ENCODE measurements at places on chromosomes 3 and 15.

- no peak for DNase-seq
These were observed 12.0 kb downstream of the SSUH2 start for GRCh38 chr3:8632402-8633237.

- DNase-seq = no peak
These were observed 22.3 kb upstream of the GNB4 start for GRCh38 chr3:179473565-179473964.

DNA sequence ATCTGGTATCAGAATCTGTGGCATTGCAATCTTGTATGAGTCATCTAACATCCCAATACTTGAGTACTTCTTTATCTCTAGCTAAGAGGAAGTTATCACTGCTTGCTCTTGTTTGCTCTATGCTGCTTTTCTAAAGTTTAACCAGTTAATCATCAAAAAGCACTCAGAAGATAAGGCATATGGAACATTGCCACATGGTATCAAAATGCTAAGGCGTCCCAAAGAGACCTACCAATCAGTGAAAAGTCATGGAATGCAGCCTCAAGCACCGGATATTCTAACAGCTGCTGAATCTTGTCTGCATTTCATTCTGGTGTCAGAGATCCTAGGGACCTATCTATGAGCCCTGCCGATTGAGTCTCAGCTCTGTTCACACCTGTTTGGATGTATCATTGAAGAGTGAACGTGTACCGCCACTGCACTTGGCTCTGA lies 192.8 kb downstream of the ARPP21 start:
- DNase-seq = no peak

DNA sequence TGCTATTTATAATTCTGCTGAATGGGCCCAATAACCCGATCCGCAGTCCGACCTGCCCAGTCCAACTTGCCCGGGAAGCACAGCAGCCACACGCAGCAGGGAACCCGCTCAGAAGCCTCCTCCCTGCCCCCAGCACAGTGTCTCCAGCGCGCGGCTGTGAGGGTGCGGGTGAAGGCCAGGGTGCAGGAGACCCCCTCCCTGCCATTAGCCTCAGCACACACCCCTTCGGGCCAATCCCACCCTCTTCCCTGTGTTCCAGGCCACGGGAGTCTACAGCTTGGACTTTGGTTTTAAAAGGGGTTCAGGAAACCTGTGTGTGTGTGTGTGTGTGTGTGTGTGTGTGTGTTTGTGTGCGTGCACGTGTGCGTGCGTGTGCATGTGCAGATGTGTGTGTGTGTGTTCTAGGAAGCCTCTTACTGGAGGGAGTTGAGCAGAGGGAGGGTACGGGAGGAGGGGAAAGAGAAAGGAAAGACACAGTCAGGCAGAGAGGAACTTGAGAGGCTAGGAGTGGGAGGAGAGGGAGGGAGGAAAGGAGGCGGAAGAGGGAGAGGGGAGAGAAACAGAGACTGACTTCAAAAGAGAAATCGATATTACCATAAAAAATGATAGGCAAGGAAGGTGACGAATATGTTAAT lies 34.2 kb downstream of the ATP2B2 start:
- no peak for DNase-seq

DNA sequence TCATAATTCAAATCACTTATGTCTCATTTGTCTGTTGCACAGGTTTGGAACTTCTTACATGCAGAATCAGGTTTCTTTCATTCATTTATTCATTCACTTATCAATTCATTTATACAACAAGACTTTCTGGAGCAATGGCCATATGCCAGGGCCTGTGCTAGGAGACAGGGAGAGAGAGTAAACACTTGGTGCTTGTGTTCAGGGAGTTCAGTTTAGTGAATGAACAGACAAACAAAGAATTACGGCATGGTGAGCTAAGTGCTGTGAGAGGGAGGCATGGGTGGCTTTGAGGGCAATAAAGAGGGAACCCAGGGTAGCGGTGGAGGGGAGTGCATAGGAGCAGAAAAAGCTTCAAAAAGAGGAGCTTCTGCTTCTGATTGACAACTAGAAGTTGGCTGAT lies 8.5 kb upstream of the IREB2 start:
- DNase-seq = peak; percentile 44

- no peak for DNase-seq
These were observed 38.5 kb upstream of the FOXP1 start for GRCh38 chr3:71621825-71622537.

DNA sequence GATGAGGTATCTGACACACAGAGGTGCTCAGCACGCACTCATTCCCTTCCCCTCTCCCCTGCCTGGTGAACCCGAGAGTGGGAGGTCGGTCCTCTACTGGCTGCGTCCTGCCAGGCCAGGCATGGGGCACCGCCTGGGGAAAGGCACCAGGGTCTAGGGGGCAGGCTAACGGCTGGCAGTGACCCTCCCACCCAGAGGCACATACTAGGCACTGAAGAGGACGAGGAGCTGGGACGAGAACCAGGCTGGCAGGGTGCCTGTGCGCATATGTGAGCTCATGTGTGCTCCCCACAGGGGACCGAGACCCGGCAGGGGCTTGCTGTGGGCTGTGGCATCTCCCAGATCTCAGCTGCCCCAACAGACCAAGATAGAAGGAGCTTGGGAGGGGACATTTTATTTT lies 86.7 kb downstream of the IQSEC1 start:
- no peak for DNase-seq

DNA sequence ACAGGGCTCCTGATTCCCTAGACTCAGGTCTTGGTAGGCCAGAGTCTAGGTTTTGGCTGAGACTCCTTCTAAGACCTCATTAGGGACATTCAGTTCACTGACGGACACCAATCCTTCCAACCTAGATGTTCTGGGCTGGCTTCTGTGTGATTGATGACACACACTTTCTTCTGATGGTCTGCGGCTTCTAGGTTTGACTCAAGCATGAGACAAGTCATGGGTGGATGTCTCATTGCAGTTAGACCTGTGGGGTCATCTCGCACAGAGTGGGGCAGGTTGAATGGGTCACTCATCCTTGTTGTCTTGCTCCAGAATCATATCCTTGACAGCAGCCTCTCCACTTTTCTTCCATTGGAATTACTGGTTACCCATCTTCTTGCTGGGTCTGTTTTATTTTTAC lies 35.8 kb downstream of the ARNT2 start:
- DNase-seq = no peak

DNA sequence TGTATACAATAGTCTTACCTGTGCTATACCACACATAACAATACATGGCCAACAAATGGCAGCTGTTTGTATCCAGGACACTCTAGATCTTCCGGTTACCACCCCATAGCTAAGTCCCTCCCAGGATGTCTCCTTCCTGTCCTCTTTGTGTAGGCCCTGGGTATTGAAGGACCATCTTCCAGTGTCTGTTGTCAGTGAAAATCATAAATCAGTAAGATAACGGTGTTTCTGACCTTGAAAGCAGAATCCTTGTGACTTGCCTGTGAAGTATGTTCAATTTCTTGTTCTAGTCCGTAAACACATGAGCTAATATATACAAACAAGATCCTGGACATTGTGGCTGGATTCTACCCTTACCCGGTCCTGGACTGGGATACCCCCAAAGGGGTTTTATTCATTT lies 462.8 kb downstream of the NTRK3 start:
- DNase-seq = no peak

DNA sequence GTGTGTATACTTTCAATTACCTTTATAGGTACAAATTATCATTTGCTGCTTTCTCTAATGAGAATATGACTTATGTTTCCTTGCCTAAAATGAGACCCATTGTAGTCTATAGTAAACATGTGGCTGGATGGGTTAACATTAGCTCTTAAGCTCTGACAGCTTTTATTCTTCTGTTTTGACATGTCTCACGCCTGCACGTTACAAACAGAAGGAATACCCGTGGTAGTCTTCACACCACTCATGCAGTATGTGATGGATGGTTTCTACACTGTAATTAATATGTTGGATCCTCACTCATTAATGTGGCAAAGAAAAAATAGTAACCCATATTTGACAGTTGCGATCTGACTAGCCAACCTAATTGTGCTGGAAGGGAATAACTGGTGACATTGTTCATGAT lies 133.4 kb upstream of the MITF start:
- no peak for DNase-seq

GRCh38 chr15:76204109-76204845 lies 107.0 kb downstream of the ETFA start:
- DNase-seq = no peak

GRCh38 chr3:32113981-32114545 lies 7.6 kb downstream of the GPD1L start:
- no peak for DNase-seq

- DNase-seq = no peak
These were observed 36.5 kb upstream of the UACA start for GRCh38 chr15:70799667-70800450.

DNA sequence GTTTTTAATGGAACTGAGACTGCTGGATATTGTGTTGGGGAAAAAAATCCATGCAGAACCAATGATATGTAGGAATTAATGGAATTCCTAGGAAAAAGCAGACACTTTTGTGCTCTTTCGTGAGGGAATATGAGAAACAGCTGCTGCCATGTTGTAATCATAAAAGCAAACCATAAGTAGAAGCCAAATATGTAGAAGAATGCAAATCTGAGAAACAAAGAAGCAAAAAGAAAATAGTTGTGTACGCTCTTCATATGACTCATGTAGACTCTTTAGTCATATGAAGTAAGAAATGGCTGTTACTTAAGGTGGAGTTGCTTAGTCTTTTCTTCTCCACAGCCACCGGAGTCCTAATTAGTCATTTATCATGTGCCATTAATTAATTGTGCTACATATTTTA lies 298.6 kb upstream of the ZNF717 start:
- no peak for DNase-seq

DNA sequence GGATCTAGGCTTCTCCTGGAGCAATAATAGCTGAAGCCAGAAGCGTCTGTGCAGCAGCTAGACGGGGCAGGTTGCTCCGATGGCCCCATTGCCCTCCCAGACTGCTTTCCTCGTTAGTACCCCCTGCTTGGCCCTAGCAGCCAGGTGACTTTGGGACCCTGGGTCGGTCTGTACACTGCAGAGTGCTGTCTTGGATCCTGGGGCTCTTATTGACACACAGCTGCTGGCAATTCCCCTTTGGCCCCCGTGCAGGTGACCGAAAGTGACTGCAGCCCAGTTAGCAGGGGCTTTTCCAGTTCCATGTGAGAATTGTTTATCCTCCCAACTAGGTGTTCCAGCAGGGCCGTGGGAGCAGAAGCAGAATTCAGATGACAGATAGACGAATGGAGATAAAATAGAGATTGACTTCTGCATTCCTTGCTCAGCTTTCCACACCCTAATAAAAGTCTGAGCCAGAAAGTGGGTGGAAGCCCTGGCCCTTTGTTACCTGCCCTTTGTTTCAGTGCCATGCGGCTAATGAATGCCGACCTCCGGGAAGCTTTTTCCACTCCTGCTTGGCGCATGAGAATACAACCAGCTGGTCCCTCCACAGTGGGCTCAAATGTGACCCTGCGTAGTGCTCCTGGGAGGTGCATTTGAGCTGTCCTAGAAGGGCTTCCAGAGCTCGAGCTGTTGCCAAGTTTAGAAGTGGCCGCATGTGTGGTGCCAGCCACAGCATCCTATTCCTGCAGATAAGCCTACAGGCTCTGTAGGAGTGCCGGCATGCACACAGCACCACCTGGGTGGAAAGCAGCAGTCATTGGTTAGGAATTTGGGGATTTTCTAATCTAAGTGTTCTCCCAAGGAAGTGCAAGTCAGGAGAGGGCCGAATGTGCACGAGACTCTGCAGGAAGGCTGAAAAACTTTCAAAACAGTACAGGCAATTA lies 94.4 kb downstream of the SLCO3A1 start:
- DNase-seq = no peak
